Nasal cavity respiratory epithelium epithelial cell of viscerocranial mucosa (primary cell): ENCODE measurements at places on chromosomes 7 and 10. TPM values are rescaled to one million over a fixed set of nuclear protein-coding genes. Genes with fewer than 3 reads are reported as not detected.

The NACAD gene
- total RNA-seq: 0.34 and 0.43 TPM in 2 replicates

The POLR1F gene
- total RNA-seq: 19.5 and 28.8 TPM in 2 replicates

The SLC26A3 gene
- 0.14 TPM in 1 of 2 replicates, not detected in the other for total RNA-seq

The CLCN1 gene
- total RNA-seq: 0.64 TPM in 1 of 2 replicates, not detected in the other

The BCL7B gene
- 20.6 and 26.0 TPM in 2 replicates for total RNA-seq

The FZD1 gene
- 2.4 and 7.2 TPM in 2 replicates for total RNA-seq

The HOXA10 gene
- total RNA-seq: not detected in 2 replicates

The MPP7 gene
- total RNA-seq: 13.7 and 23.0 TPM in 2 replicates

The GSTO2 gene
- total RNA-seq: 6.5 and 18.8 TPM in 2 replicates

The PARP12 gene
- total RNA-seq: 17.4 and 46.3 TPM in 2 replicates

The LRRD1 gene
- under 0.01 and 0.14 TPM in 2 replicates for total RNA-seq

The PROSER2 gene
- total RNA-seq: 24.3 and 26.6 TPM in 2 replicates

The NODAL gene
- 0.07 TPM in 1 of 2 replicates, not detected in the other for total RNA-seq

The HABP2 gene
- total RNA-seq: 0.07 TPM in 1 of 2 replicates, not detected in the other

The MUC3A gene
- not detected in 2 replicates for total RNA-seq
